ENCODE measurements at places on chromosomes 3 and 15. TPM values are rescaled to one million over a fixed set of nuclear protein-coding genes. Genes with fewer than 3 reads are reported as not detected.

GRCh38 chr15:93831641-93832040, 399.7 kb upstream of the MCTP2 start:
- DNase-seq = no peak

Gene GOLGA6D
- polyA plus RNA-seq = not detected

DNA sequence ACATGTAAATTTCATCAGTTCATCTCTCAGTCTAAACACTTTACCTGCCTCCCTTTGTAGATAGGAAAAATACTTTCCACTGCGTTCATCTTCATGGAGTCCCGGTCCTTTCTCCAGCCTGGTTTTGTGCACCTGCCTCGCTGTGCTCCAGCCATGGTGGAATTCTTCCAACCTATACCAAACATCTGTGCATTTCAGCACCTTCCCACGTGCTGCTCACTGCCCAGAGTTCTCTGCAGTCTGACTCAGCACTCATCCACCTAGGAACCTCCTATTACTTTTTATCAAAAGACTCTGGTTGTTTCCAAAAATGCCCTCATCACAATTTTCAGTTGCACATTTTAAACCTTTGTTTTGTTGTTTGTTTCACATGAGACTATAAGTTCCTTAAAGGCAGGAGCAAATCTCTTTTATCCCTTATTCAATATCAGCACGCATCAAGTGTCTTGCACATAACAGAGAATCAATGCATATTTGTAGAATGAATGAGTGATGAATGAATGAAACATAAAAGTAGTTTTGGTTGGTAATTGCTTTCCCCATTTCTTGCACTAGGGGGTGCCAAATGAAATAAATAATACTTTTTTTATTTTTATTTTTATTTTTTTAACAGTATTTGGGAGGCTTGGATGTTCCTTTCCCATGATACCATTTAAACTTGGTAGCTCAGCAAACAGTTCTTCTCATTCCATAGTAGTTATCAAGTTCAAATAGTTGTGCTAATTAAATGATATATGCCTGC, 30.2 kb upstream of the ADAMTS9 start:
- no peak for DNase-seq

DNA sequence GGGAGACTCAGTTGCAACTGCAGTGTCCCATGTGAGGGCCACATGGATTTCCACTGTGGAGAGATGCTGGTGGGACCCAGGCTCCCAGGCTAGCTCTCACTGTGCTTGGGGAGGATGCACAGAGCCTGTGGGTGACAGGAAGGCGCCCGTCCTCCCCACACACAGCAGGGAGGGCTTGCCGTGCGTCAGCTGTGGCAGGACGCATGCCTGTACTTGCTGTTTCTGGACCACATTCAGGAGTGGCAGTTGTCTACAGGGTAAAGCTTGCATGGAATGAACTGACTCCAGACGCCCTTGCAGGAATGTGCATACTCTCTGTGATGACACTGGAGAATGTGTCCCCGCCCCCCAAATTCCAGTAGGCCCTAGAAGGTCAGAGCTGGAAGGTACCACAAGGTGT, 63.8 kb upstream of the SNRPA1 start:
- no peak for DNase-seq

DNA sequence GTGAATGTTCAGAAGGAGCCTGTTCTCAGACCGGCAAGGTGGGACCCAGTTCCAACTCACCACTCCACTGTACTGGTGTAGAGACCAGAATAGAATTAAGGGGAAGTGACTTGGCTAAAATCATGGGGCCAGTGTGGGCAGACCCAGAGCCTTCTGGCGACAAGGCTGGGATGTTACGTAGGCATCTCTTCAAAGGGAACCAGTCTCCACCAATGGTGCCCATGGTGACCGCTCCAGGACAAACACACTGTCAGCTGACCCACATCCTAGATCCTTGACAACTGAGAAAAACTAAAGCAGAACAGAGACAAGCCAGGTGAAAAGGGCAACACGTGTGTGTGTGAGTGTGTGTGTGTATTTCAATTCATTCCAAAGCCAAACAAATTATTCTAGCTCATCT, 321.7 kb upstream of the FRG2C start:
- no peak for DNase-seq

Gene ZPLD1
- 0.62 TPM for polyA plus RNA-seq

- DNase-seq = no peak
Measured at GRCh38 chr3:172018364-172018763, 21.0 kb upstream of the FNDC3B start.

DNA sequence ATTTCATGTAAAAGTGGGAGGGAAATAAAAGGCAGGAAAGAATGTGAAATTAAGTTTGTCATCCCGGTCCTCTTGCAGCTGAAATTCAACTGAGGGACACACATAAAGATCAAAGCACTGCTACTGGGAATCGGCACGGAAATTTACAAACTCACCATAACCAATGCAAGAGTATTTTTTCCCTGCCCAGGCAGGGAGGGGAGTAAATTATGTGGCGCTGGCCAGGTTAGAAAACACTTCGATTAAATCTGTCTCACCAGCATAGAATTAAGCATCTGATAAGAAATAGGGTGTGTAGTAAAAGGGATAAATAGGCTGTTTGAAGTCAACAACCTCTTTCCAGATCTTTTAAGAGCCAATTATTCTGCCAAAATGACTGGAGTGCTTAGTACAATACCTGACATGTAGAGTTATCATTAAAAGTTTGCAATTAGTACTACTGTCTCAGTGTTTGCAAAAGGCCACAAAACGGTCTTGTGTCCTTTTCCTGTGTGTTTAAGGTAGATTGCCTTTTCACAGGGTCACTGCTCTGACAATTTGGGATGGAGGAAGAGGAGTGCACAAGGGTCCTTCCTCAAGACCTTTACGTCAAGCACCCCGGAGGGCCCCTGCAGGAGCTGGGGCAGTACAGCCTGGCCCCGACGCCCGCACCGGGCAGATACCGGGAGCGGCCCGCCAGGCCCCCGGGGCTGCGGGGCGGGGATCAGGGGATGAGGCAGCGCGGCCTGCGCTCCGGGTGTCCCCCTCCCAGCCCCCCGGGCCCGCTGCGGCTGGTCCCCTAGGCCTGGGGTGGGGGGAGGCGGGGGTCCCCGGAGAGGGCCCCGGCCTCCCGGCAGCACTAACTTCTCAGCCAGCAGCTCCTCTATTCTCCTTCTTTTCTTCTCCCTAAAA, 651 bp downstream of the UBA3 start:
- no peak for DNase-seq

Gene GABRR3
- 0.04 TPM for polyA plus RNA-seq

- peak; percentile 45 for DNase-seq
Measured at GRCh38 chr3:15164340-15164739, 41.7 kb upstream of the CAPN7 start.

Gene WNT5A
- 44.3 TPM for polyA plus RNA-seq

GRCh38 chr15:60083318-60083717, 79.2 kb downstream of the FOXB1 start:
- no peak for DNase-seq

Measured in right renal cortex interstitium (tissue), 3 donors.